ENCODE measurements at places on chromosomes 1 and 21. TPM values are rescaled to one million over a fixed set of nuclear protein-coding genes. Genes with fewer than 3 reads are reported as not detected.

Gene MFAP2
- 418 TPM for polyA plus RNA-seq

Gene ACTL8
- not detected for polyA plus RNA-seq

Gene TRPM2
- polyA plus RNA-seq, result 0.93 TPM

Gene FBXO2
- polyA plus RNA-seq, result 1.5 TPM

Gene ANKRD45
- polyA plus RNA-seq, result 3.2 TPM

Gene FAM151A
- 0.97 TPM for polyA plus RNA-seq

Gene SELP
- 11.5 TPM for polyA plus RNA-seq

Gene AMPD2
- 53.4 TPM for polyA plus RNA-seq

Gene FAM110D
- 1.5 TPM for polyA plus RNA-seq

Gene NBPF6
- not detected for polyA plus RNA-seq

Gene SPRR2B
- not detected for polyA plus RNA-seq

Gene TRNP1
- polyA plus RNA-seq, result 2.8 TPM

Gene NHLH1
- 0.13 TPM for polyA plus RNA-seq

DNA sequence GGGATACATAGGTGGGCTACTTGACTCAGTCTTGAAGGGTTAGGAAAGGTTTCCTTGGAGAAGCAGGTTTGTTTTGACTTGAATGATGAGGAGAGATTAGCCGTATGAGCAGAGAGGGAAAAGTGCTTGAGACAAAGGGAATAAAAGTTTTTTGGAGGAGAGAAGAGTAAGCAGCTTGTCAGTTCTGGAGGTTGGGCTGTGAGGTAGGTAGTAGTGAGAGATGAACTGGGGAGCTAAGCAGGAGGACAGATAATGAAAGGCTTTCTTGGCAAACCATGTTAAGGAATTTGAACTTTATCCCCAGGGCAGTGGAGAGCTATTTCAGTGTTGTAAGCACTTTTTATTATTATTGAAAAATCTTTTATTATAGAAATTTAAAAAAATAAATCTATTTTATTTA, 3.6 kb downstream of the OSBPL9 start:
- DNase-seq, result no peak

DNA sequence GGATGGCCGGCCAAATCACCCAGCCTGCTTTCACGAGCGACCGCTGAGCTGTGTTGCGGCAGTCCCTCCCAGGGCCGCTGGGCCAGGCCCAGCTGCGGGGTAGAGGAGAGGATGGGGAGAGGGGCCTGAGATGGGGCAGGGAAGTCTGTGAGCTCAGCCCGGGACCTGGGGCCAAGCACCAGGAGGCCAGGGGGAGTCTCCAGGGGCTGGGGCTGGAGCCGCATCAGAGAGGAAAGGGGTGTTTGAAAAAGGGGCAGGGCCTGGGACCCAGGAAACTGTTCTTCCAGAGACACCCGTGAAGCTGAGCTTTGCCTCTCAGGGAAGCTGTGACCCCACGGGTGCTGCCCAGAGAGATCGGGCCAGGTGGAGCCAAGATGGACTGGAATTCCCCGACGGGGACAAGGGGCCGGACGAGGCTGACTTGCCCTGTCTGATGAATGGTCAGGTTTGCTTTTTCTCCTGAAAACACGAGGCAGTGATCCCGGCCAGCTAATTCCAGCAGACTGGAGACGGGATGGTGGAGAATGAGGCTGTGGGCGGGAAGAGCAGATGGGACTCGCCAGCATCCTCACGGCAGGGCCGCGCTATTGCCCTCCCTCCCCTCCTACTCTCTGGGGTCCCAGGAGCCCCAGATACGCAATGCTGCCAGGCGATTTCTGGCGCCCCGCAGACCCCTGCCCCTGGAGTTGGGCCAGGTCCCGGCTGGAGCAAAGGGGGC, 40.3 kb upstream of the COL18A1 start:
- no peak for DNase-seq

DNA sequence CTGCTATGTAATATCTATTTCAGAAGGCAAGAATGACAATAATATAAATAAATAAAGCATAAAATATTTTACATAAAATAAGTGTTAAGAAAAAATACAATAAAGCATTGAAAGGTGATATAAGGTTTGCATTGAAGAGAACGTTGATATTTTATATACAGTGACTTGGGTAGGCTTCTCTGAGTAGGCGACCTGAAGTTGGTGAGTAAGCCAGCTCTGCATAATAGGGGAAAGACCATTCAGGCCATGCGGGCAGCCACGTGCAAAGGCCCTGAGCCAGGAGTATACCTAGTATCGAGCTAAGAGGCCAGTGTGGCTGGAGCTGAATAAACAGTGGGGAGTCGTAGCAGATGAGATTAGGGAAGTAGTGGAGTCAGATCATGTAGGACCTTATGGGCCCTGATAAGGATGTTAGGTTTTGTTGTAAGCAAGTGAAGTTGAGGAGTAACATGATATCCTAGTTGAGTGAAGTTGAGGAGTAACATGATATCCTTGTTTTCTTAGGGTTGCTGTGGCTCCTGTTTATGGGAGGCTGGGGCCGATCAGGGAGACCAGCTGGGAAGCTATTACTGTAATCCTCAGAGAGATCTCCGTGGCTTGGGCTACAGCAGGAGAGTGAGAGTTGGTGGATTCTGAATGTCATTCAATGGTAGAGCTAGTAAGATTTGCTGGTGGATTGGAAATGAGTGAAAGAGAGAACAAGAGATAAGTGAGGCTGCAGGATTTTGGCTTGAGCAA, 22.0 kb downstream of the KCNK1 start:
- no peak for DNase-seq

DNA sequence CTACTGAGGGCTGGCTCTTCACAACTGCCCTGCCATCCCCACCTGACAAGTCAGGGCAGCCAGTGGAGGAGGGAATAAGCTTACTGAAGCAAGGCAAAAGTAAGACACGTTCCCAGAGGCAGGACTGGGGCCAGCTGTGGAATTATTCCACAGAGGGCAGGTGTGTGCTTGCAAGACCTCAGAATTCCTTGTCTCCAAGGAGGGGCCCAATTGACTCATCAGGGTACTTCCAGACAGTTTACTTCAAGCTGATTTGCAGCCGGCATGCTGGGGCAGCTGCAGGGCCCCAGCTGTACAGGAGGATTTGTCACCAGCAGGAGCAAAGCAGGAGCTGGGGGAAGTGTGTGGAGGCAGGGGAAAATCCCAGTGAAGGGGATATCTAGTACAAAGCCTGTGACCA, 167.5 kb upstream of the CAMK1G start:
- DNase-seq, result no peak

DNA sequence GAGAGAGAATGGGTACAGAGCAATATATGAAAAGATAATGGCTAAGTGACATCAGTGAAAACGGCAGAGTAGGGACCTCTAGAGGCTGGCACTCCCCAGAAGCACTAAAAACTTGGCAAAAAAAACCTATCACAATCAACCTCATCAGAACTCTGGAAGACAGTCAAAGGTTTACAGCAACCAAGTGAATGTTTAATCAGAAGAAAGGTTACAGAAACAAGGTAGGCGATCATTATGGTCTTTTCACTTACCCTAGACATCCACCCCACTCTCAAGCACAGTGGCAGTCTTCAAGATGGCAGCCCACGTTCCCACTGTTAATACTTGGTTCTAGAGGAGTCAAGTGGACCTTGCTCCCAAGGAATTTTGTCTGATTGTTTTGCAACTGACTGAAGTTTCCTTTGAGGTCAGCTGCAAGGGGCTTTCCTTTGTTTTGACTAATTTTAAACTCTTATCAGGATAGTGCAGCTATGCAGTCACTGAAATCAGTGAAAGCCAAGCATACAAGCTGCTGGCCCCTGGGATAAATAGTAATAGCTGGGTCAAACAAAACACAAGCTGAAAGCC, 7.2 kb downstream of the KIFAP3 start:
- no peak for DNase-seq

DNA sequence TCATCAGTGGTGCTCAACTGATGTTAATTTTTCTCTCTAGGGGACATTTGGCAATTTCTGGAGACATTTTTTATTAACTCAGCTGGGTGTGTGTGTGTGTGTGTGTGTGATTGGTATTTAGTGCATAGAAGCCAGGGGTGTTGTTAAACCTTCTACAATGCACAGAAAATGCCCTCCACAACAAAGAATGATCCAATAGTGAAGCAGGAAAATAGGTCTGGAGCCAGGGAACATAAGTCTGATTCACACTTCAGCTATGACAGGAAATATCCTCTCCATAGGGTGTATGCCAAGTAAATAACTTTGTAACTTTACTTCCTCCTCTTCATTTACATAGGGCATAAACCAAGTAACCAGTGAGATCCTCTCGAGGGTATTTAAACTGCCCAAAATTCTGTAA, 25.1 kb upstream of the TMEM61 start:
- DNase-seq, result no peak

GRCh38 chr1:38004284-38005108, 818 bp downstream of the FHL3 start:
- no peak for DNase-seq

DNA sequence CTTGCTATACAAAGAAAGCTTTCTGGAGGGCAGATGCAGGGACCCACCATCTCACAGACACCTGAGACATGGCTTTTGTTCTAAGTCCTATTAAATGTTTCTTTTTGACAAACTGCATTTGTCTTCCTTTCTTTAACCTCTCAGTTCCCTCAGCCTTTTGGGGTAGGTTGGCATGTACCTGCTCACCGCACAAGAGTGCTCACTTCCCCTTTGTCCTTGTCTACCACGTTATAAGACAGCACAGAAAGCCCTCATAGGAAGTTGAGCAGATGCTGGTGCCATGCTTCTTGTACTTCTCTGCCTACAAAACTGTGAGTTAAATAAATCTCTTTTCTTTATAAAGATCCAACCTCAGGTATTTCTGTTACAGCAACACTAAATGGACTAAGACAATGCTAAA, 31.9 kb upstream of the RGS21 start:
- DNase-seq, result no peak

GRCh38 chr1:14321422-14321821, 277.1 kb upstream of the KAZN start:
- DNase-seq, result no peak

DNA sequence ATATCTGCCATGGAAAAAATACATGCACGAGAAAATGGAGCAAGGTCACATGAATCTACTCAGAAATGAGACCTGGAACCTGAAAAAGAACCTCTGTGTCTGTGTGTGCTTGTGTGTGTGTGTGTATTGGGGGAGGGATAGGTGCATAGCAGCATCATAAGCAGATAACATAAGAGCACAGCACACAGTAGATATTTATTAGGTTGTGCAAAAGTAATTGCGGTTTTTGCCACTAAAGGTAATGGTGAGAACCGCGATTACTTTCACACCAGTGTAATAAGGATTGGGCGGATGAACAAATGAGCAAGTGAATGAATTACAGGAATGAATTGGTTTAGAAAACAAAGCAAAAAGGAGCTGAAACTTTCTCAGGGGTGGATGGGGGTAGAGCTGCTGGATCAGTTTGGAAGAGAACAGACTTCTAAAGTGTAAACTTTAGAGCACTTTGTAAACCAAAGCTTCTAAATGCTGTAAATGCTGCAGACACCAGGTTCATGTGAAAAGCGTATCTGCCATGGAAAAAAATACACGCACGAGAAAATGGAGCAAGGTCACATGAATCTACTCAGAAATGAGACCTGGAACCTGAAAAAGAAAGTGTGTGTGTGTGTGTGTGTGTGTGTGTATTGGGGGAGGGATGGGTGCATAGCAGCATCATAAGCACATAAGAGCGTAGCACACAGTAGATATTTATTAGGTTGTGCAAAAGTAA, 156.9 kb downstream of the TOMM20 start:
- DNase-seq, result no peak

- no peak for DNase-seq
These were observed 35.8 kb upstream of the ETV3 start for GRCh38 chr1:157173900-157174410.

DNA sequence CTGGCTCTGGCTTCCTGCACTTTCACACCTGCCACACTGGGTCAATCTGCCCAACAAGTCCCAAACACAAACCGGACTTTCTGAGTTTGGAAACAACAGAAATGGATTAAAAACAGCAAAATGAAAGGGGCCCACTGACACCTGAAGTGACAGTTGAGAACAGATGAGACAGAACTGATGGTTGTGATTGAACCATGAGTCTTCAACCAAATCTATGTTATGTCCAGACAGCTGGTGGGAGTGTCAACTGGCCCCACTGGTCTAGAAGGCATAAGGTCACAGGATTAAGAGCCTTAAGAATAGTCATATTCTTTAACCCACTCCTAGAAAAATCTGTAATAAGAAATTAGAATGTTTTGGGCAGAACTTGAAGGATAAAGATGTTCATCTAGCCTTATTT, 13.0 kb upstream of the ATP13A2 start:
- DNase-seq, result no peak

DNA sequence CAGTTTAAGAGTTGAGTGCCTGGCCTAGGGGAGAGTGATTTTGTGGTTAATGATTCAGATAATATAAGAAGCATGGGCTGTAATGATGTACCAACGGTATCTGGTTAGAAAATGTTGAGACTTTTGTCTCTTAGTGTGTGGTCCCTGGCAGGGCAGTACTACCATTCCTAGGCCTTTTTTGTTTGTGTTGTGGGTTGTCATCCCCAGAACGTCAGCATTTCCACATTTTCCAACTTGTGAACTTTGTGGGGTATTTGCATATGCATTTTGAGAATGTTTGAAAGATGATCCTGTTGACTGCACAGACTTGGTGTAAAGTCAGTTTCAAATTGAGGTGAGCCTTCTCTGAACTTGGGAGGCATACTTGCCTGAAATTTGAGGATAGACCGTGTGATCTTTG, 11.4 kb downstream of the NEK7 start:
- no peak for DNase-seq

GRCh38 chr1:28928314-28928941, 14.1 kb downstream of the EPB41 start:
- no peak for DNase-seq

- no peak for DNase-seq
These were observed 44.8 kb upstream of the TADA1 start for GRCh38 chr1:166920561-166921475.

GRCh38 chr1:183081402-183082120, 58.3 kb downstream of the LAMC1 start:
- DNase-seq, result no peak

DNA sequence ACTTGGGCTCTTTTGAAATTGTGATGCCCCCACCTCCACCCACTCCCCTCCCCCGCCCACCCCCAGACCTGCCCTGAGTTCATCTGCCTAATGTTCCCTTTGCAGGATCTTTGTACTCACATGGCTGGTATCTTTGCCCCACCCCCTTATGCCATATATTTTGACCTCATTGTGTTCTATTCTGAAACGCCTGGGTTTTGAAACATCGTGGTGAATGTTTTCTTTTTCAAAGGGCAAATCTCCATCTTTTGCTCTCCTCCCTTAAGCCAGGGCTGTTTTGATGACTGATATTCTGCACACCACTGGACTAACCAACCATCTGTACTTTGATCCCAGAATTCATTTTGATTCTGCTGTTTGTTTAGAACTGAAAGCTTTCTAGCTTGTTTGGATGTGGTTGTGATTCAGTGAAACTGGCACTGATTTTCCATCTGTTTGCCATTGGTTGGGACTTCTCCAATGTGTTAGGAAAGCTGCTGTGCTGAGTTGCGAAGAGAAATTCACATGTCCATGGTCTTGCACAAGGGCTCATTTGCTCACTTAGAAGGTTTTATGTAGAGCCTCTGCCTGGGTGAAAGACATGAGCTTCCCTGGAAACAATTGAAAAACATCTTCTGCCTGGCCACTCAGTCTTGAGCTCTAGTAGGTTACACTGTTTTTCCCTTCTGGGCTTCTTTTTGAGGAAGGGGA, 16.5 kb downstream of the SMAP2 start:
- no peak for DNase-seq

GRCh38 chr1:119984771-119985170, 84.7 kb downstream of the NOTCH2 start:
- DNase-seq, result no peak

- no peak for DNase-seq
These were observed 23.0 kb downstream of the RGS2 start for GRCh38 chr1:192831706-192832355.
